ENCODE measurements at places on chromosomes 2 and 18. TPM values are rescaled to one million over a fixed set of nuclear protein-coding genes. Genes with fewer than 3 reads are reported as not detected.

- H3K36me3 ChIP-seq, result no peaks in the 10 kb centered on the region
- no peak for DNase-seq
- no peak overlapping the region for H3K27ac ChIP-seq
- H3K4me1 ChIP-seq, result no peaks in the 10 kb centered on the region
- H3K27me3 ChIP-seq, result no peaks in the 10 kb centered on the region
Observed at GRCh38 chr2:140472676-140473075, 1658.1 kb downstream of the LRP1B start.

The TWIST2 gene
- 6.0 TPM for polyA plus RNA-seq

DNA sequence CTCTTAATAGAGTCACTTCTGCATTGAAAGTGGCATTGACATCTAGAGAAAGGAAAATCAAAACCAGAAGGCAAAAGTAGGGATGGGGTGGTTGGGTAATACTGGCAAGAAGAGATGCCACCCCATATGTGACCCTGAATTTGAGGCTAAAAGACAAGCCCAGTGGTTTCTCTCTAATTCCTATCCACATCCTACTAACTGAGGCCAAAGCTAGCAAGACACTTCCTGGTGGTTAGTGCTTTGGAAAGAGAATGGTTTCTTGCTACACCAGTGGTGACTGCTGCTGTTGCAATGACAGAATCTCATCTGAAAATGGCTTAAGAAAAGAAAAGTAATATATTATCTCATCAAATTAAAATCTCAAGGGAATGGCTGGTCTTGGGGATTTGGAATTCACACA is 640.6 kb downstream of the EPHA4 start:
- H3K27me3 ChIP-seq, result no peaks in the 10 kb centered on the region
- H3K4me3 ChIP-seq, result no peak overlapping the region
- no peaks in the 10 kb centered on the region for H3K36me3 ChIP-seq

DNA sequence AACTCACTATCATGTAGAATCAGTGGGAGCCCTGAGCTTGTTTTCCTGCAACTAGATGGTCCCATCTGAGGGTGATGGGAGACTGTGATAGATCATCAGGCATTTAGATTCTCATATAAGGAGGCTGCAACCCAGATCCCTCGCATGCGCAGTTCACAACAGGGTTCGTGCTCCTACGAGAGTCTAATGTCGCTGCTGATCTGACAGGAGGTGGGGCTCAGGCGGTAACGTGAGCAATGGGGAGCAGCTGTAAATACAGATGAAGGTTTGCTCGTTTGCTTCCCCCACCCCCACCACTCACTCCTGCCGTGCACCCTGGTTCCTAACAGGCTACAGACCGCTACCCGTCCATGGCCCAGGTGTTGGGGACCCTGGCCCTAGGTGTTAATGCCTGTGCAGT is 113.6 kb downstream of the RNF144A start:
- H3K4me3 ChIP-seq, result no peak overlapping the region
- no peaks in the 10 kb centered on the region for H3K4me1 ChIP-seq
- H3K27me3 ChIP-seq, result peaks cover 4% of the 10 kb centered on the region
- no peak for DNase-seq
- H3K36me3 ChIP-seq, result no peaks in the 10 kb centered on the region
- H3K27ac ChIP-seq, result no peak overlapping the region

GRCh38 chr2:116879650-116880160 is 934.8 kb upstream of the DDX18 start:
- no peaks in the 10 kb centered on the region for H3K36me3 ChIP-seq
- H3K27ac ChIP-seq, result no peak overlapping the region
- H3K4me3 ChIP-seq, result no peak overlapping the region
- no peaks in the 10 kb centered on the region for H3K27me3 ChIP-seq
- DNase-seq, result no peak

DNA sequence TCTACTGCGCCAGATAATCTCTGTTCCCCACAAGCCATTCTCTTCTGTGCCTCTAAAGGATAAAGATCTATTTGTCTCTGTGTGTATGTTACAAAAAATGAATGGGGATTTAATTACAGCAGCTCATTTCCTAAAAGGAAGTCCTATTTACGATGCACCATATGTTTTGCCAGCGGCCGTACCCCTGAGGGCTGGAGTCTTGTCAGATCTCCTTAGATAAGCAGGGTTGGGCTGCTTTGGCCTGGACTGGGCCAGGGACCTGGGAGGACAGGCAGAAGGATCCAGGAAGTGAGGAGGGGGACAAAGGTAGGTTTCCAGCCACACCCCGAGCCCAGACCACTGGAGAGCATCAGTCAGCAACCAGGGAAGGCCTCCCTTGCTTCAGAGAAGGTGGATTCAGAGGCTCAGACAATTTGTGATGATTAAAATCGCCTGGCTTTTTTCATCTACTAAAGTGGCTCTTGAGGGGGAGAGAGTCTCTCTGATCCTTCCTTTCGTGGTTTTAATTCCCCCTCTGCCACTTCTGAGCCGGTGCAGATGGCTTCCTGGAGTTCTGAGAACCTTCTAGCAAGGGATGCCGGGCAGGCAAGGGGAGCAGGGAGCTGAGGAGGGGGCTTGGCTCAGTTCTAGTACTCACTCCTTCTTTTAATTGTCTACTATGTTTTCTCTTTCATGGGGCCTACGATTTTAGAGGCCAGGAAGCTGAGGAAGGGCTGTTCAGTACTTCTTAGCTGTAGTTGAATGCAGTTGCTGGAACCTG is 42.1 kb downstream of the MYCN start:
- H3K27ac ChIP-seq, result no peak overlapping the region
- DNase-seq, result no peak
- H3K27me3 ChIP-seq, result no peaks in the 10 kb centered on the region
- H3K36me3 ChIP-seq, result no peaks in the 10 kb centered on the region
- H3K4me3 ChIP-seq, result no peak overlapping the region

DNA sequence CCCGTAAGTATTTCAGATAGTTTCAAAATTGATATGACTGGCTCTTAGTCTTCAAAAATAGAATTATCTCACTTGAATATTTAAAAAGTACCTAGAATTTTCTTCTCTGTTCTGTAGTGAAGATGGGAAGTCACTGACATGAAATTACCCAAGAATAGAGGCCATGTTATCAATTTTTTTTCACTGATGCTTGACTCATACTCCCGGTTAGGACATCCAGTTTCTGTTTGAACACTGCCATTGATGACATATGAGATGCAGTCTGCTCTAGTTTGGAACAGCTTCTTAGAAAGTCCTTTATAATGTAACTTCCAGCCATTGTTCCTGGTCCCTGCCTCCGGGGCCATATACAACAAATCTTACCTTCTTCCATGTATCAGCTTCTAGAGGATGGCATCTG is 26.0 kb downstream of the MAP3K20 start:
- no peaks in the 10 kb centered on the region for H3K27me3 ChIP-seq
- H3K4me3 ChIP-seq, result no peak overlapping the region
- H3K27ac ChIP-seq, result peak overlapping the region; percentile 30
- peaks cover 2% of the 10 kb centered on the region for H3K36me3 ChIP-seq

The ONECUT2 gene
- under 0.01 TPM for polyA plus RNA-seq

GRCh38 chr2:10500601-10501361 is 52.7 kb upstream of the ODC1 start:
- H3K27me3 ChIP-seq, result no peaks in the 10 kb centered on the region
- H3K4me1 ChIP-seq, result peaks cover 37% of the 10 kb centered on the region
- H3K36me3 ChIP-seq, result no peaks in the 10 kb centered on the region

DNA sequence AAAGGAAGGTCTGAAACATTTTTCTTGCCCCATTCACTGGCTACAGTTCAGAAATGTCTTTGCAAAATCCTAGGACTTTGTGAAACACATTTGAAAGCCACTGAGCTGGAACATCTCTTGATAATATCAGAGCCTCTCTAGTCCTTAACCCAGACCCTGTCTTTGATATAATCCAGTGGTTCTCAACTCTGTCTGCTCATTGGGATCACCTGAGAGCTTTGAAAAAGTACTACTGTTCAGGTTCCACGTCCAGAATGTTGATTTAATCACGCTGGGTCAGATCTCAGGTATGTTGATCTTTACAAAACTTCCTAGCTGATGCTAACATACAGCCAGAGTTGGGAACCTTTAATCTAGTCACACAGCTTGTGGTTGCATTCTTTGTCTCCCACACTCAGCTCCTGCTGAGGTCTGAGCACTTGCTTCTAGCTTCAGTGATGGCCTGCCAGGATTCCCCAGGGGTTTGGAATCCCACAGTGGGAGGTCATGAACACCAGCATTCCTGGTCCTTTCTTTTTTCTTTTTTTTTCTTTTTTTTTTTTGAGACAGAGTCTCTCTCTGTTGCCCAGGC is 262.7 kb downstream of the SETBP1 start:
- peaks cover 9% of the 10 kb centered on the region for H3K4me1 ChIP-seq
- no peaks in the 10 kb centered on the region for H3K27me3 ChIP-seq
- H3K36me3 ChIP-seq, result no peaks in the 10 kb centered on the region
- no peak overlapping the region for H3K27ac ChIP-seq
- no peak for DNase-seq
- H3K4me3 ChIP-seq, result no peak overlapping the region

- no peak overlapping the region for H3K4me3 ChIP-seq
- no peak for DNase-seq
- H3K27me3 ChIP-seq, result no peaks in the 10 kb centered on the region
- H3K4me1 ChIP-seq, result peaks cover 47% of the 10 kb centered on the region
Observed at GRCh38 chr2:95278637-95279225, 4.5 kb downstream of the PROM2 start.

GRCh38 chr2:221500501-221501209 is 71.4 kb downstream of the EPHA4 start:
- no peak for DNase-seq
- H3K36me3 ChIP-seq, result no peaks in the 10 kb centered on the region
- H3K4me3 ChIP-seq, result no peak overlapping the region
- H3K27ac ChIP-seq, result no peak overlapping the region

DNA sequence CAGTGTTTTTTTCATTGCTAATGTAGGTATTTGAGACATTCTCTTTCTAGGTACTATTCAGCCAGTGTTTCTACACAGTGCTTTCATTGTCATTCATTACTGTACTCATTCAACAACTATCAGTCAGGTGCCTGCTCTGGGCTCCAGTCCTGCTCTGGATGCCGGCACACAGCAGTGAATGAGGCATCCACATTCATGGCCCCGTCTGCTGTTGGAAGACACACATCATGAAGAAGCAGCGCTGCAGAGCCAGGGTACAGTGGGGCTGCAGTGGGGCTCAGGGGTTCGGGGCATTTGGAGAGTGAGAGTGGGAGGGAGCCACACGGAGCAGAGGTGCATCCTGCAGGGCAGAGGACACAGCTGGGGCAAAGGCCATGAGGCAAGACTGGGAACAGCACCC is 737.2 kb upstream of the RAB6C start:
- DNase-seq, result no peak
- H3K4me3 ChIP-seq, result no peak overlapping the region
- no peak overlapping the region for H3K27ac ChIP-seq
- H3K4me1 ChIP-seq, result peaks cover 7% of the 10 kb centered on the region

The HOXD10 gene
- polyA plus RNA-seq, result not detected

The B3GNT2 gene
- polyA plus RNA-seq, result 27.8 TPM

The CAPN14 gene
- 2.2 TPM for polyA plus RNA-seq

GRCh38 chr2:74334931-74335333 is 8.3 kb downstream of the SLC4A5 start:
- no peaks in the 10 kb centered on the region for H3K27me3 ChIP-seq
- no peak overlapping the region for H3K27ac ChIP-seq
- H3K36me3 ChIP-seq, result no peaks in the 10 kb centered on the region

GRCh38 chr2:47062681-47063537 is 92.2 kb downstream of the STPG4 start:
- peaks cover 16% of the 10 kb centered on the region for H3K4me1 ChIP-seq
- no peaks in the 10 kb centered on the region for H3K27me3 ChIP-seq
- peaks cover 8% of the 10 kb centered on the region for H3K36me3 ChIP-seq
- no peak overlapping the region for H3K27ac ChIP-seq

DNA sequence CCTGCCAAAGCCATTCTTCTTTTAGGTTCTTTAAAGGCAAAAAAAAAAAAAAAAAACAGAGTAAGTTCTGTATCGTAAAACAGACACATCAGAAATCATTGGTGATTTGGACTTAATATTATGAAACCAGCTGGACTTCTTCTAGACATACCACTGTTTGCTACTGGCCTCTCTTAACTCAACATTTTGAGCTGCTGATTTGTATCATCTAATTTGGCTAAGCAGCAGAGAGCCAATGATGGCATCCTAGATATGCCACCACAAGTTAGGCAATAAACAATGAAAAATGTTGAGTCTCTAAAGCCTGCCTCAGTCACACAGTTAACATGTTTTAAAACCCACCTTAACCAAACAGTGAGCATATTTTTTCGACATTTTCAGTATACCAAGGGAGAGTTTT is 1034.3 kb upstream of the NXPH2 start:
- no peak overlapping the region for H3K4me3 ChIP-seq
- no peaks in the 10 kb centered on the region for H3K36me3 ChIP-seq
- no peaks in the 10 kb centered on the region for H3K27me3 ChIP-seq
- no peaks in the 10 kb centered on the region for H3K4me1 ChIP-seq
- DNase-seq, result no peak

- H3K36me3 ChIP-seq, result no peaks in the 10 kb centered on the region
- H3K4me1 ChIP-seq, result no peaks in the 10 kb centered on the region
- H3K4me3 ChIP-seq, result no peak overlapping the region
- H3K27ac ChIP-seq, result no peak overlapping the region
Observed at GRCh38 chr18:55307505-55307904, 280.5 kb downstream of the TCF4 start.

GRCh38 chr2:85853499-85854165 is 35.2 kb downstream of the ST3GAL5 start:
- H3K4me1 ChIP-seq, result peaks cover 8% of the 10 kb centered on the region
- no peak overlapping the region for H3K4me3 ChIP-seq
- H3K36me3 ChIP-seq, result peaks cover 5% of the 10 kb centered on the region
- H3K27me3 ChIP-seq, result no peaks in the 10 kb centered on the region

DNA sequence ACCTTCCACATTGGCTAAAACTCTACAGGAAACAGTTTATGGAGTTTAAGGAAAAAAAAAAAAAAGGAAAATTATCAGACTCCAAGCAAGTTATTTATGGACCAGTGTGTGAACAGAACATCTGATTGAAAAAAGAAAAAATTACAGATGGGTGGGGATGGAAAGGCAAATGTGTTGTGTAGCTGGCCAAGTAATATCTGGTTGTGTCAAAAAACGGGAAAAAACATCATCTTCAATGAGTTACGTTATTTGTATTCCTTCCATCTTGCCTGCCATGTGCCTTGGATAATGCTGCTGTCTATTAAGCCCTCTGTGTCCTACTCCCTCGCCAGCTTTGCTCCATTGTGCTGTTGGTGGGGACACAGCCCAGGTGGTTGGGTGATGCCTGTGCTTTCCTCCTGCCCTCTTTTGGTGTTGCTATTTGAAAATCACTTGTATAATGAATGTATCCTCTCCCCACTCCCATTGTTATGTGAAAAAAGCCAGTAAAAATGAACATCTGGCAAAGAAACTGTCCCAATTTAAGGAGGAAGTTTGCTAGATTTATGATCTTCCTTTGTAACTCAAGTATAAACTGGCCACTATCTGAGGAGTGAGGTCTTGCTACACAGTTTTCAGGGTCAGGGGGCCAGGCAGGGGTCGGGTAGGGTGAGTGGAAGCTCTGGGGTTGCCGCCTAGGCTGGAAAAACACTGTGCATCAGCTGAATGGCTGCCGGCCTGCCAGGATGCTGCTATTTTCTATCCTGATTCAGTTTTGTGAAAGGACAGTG is 155.9 kb downstream of the FMNL2 start:
- DNase-seq, result no peak
- peaks cover 2% of the 10 kb centered on the region for H3K36me3 ChIP-seq
- no peaks in the 10 kb centered on the region for H3K27me3 ChIP-seq
- H3K4me3 ChIP-seq, result no peak overlapping the region

Data from keratinocyte (primary cell).